Tongue (tissue), 3 donors: ENCODE measurements at places on chromosomes 1 and 21. TPM values are rescaled to one million over a fixed set of nuclear protein-coding genes. Genes with fewer than 3 reads are reported as not detected.

GPR25 gene
- total RNA-seq = not detected

TRIM46 gene
- 0.72 TPM for total RNA-seq

SMPDL3B gene
- total RNA-seq = 2.7 TPM

GCLM gene
- 11.1 TPM for total RNA-seq

STRIP1 gene
- 58.9 TPM for total RNA-seq

FCAMR gene
- total RNA-seq = not detected

SVBP gene
- 23.3 TPM for total RNA-seq

NPPB gene
- not detected for total RNA-seq

POU3F1 gene
- total RNA-seq = 1.5 TPM

FAM72A gene
- 1.1 TPM for total RNA-seq

PLD5 gene
- total RNA-seq = 0.21 TPM

GATAD2B gene
- total RNA-seq = 11.2 TPM

AMPD1 gene
- total RNA-seq = 31.1 TPM

SLC22A15 gene
- total RNA-seq = 3.6 TPM

NBPF8 gene
- total RNA-seq = 11.7 TPM

OR2T29 gene
- not detected for total RNA-seq

RAB7B gene
- 10.7 TPM for total RNA-seq

TIMM17A gene
- 33.1 TPM for total RNA-seq

CELA3B gene
- not detected for total RNA-seq

IVNS1ABP gene
- 101 TPM for total RNA-seq

ACBD6 gene
- 39.6 TPM for total RNA-seq

MINDY1 gene
- total RNA-seq = 15.4 TPM

PLXNA2 gene
- 42.5 TPM for total RNA-seq

LMOD1 gene
- 6.1 TPM for total RNA-seq

C1orf167 gene
- total RNA-seq = 1.3 TPM

MTARC1 gene
- 5.1 TPM for total RNA-seq

SLC66A1 gene
- total RNA-seq = 8.6 TPM

LCE1E gene
- total RNA-seq = not detected

CR2 gene
- total RNA-seq = not detected

BRDT gene
- total RNA-seq = not detected

CLDN17 gene
- total RNA-seq = not detected

C8A gene
- total RNA-seq = not detected

OLIG2 gene
- not detected for total RNA-seq

NPPA gene
- total RNA-seq = 0.51 TPM

ASAP3 gene
- 66.7 TPM for total RNA-seq
